ENCODE measurements at places on chromosomes 3 and 15. TPM values are rescaled to one million over a fixed set of nuclear protein-coding genes. Genes with fewer than 3 reads are reported as not detected.

- DNase-seq, result no peak
Observed at GRCh38 chr3:15502616-15503015, 18.9 kb downstream of the COLQ start.

DNA sequence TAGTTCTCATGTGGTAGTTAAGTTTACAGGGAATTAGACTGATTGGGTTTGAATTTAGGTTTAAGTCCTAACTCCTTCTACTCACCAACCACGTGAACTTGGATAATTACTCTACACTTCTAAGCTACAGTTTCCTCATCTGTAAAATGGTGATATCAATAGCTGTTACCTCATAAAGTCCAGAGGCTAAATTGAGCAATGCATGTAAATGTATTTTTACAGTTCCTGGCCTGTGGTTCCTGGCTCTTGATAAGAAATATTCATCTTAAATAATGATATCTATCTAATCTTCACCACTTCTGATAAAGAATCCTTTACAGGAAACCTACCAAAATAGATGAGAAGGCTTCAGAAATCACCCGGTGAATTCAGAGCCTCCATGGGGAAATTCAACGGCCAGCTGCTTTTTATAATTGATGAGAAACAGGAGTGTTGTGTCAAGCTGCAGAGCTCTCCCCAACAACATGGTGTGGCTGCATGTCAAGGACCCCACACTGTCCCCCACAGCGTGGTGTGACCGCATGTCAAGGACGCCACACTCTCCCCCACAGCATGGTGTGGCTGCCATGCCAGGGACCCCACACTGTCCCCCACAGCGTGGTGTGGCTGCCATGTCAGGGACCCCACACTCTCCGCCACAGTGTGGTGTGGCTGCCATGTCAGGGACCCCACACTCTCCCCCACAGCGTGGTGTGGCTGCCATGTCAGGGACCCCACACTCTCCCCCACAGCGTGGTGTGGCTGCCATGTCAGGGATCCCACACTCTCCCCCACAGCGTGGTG, 80.8 kb upstream of the PEX5L start:
- DNase-seq, result no peak

DNA sequence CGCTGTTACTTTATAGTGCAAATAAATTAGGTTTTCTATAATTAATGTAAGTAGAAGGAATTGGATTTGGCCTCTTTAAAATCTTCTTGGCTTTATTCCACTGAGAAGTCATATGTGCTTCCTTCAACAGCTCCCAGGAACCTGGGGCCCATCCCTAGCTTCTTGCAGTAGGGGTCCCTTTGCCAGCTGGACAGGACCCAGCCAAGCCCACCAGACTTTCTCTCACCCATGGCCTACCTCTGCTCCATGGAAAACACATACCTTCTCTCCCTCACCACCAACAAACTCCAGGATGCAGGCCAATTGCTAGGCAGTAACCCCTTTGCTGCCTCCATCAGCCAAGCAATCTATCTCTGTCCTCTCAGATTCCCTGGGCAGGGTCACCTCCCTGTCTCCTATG, 84.0 kb downstream of the RSL24D1 start:
- no peak for DNase-seq

DNA sequence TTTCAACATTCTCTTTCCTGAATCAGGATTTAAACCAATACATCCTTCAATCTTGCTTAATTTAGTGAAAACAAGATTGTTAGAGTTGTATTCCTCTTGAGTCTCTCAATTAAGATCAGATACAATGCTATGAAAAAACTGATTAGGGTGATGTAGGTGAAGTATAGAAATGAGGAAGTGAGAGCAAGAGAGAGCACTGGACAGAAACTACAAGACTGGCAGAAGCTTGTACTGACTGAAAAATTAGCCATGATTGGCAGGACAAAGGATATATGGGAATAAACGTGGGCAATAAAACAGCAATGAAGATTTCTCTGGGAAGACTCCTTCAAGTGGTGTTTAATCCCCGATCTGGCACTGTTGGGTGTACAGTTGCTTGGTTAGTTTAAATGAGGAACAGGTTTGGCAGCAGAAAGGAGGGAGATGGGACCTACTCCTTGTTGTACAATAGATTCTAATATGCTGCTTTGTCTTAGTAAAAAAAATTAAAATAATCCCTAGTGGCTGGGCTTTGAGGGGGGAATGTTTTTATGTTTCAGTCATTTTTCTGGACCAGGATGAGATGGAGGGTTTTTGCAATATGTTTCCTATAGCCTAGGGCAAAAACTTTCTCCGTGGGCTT, 252.7 kb downstream of the SLC9A9 start:
- no peak for DNase-seq

DNA sequence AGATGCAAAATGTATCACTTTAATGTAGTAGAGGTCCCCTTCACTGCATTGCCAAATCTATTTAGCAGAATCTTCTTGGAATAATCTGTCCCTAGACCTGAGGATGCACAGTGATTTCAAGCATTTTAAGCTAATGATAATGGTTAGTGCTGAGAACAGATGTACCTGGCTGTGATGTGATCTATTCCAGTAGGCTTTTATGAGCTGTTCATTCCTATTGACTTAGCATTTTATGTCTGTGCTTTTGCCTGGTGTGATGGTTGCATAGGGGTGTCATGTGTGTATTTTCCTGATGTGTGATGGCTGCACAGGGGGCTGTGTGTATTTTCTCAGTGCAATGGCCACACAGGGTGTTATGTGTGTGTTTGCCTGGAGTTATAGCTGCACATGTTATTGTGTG, 272.9 kb downstream of the TIGIT start:
- no peak for DNase-seq

- peak; percentile 86 for DNase-seq
Observed at GRCh38 chr15:37933666-37934065, 774 bp upstream of the TMCO5A start.

- DNase-seq, result no peak
Observed at GRCh38 chr3:195260280-195260905, 10.6 kb downstream of the XXYLT1 start.

DNA sequence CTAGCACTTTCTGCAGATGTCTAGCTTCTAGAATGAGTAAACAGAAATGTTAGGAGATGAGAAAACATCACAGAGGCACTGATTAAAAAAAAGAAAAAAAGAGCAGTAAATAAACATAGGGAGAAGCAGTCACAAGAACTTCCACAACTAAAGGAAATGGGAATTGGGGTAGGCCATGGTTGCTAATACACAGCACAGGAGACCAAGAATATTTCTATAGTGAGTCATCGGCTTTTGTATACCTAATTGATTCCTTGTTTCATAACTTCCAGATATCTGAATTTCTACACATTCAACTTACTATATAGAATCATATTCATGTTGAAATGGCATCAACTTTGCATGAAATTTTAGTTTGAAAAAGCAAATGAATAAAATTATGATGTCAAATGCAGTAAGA, 47.3 kb upstream of the TCF12 start:
- peak; percentile 66 for DNase-seq

DNA sequence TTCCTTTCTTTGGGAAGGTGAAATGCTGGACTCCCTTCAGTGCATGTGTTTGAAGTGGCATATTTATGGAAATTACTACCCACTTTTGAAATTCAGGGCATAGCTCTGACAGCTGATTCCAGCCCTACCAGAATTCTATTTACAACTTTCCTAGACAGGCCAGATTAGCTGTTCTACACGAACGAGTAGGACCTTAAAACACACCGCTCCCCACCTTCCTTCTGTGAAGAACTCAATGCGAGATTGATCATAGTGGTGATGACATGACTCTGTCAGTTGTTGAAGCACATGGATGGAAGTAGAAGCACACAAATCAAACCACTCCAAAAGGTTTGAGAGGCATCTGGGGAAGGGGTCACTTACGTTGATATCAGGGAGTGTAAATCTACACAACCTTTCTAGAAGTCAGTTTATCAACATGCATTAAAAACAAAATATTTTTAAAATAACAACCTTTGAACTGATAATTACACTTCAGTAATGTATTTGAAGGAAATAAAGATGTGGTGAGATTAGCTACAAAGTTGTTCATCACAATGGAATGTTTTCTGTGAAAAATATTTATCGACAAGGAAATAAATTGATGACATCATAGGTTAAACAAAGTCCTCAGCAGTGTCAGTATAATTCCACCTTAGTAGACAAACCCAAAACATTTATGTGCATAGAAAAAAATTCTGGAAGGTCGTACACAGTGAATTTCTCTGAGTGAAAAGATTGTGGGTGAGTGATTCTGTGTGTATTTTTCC, 29.8 kb downstream of the RARB start:
- peak; percentile 58 for DNase-seq

GRCh38 chr3:189419038-189419437, 212.2 kb upstream of the TP63 start:
- DNase-seq, result peak; percentile 5

DNA sequence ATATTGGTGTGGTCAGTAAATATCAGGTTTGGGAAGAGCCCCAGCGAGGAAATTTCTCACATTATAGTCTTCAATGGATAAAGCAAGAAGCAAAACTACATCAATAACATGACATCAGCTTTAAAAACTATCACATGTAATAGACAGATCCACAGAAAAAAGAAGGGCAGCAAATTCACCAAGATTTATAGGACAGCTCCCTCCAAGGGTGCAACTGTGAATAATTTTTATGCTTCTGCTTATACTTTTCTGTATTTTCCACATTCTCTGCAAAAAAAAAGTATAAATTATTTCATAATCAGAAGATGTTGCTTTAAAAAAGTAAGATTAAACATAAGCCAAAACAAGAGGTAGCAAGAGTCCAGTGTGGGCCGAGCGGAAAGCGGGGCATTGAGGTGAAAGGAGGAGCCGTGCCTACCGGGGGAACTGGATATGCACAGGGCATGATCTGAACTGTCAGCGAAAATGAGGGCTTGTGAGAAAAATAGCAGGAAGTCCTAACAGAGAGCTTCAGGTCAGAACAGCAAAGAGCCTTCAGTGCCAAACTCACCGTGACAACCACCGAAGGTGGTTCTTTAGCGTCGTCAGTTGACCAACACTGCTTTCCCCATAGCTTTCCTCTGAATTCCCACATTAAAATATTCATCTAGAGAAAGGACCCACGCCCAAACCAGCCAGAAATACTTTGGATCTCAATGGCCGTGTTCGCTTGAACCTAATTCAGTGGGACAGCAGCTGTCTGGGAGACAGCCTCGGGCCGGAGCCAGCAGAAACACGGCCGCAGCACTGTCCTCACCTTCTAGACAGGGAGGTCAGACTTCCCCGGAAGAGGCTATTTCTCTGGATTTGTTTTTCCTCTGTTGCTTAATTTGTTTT, 59.8 kb downstream of the FAM174B start:
- DNase-seq, result no peak

GRCh38 chr15:52727815-52728214, 48.6 kb upstream of the ATOSA start:
- DNase-seq, result no peak

- peak; percentile 21 for DNase-seq
Observed at GRCh38 chr3:171011109-171011872, 15.2 kb downstream of the SLC2A2 start.

- no peak for DNase-seq
Observed at GRCh38 chr3:170012683-170013400, 25.0 kb upstream of the GPR160 start.

GRCh38 chr3:27376109-27376772, 7.1 kb upstream of the NEK10 start:
- DNase-seq, result no peak

GRCh38 chr3:11034309-11034985, 41.9 kb downstream of the SLC6A1 start:
- DNase-seq, result no peak

GRCh38 chr3:11944052-11944673, 60.0 kb upstream of the SYN2 start:
- DNase-seq, result peak; percentile 19

GRCh38 chr15:91752081-91752785, 101.3 kb upstream of the SLCO3A1 start:
- no peak for DNase-seq

DNA sequence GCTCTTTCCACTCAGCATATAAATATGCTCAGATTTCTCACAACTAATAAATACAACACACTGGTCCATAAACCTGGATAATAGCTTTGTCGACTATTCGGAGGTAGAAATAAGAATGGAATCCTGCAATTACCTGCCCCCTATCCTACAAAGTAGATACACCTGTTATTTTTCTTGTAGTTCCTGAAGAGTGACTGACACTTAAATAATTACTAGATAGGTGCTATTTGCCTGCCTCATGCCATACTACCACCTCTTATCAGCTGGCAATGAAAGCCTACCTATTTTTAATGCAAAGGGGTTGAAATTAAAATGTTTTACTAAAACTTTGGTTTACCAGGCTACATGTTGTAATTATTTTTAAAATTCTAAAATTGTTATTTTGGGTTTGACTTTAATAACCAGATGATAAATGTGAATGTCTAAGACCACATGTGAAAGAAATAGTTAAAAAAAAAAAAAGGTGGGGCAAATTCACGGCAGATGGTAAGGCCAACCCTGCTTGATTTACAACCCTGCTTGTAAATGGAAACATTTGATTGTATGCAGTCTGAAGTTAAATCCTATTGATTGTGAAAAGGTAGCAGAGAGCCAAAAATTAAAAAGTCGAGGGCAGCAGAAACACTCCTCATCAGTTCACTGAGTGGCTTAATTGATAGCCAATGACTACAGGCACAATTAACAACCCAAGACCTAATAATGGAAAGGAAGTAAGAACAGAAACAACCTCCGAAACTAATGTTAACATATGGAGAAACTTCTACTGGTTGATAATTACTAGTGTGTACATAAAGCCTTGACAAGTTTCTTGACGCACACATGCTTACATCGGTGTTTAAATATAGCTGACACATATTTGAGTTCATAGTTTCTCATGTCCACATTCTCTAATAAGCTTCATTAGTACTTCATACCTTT, 8.9 kb downstream of the PEAK1 start:
- DNase-seq, result no peak

GRCh38 chr3:30649572-30650318, 43.3 kb downstream of the TGFBR2 start:
- peak; percentile 68 for DNase-seq

Gene MAP6D1
- total RNA-seq, result 3.5 TPM

Gene ALG1L2
- total RNA-seq, result 0.86 TPM

Gene POMGNT2
- total RNA-seq, result 9.7 TPM

Gene CHRFAM7A
- under 0.01 TPM for total RNA-seq

Gene GRM2
- not detected for total RNA-seq

Gene SHISA5
- total RNA-seq, result 121 TPM

Gene GABRR3
- not detected for total RNA-seq
